ENCODE measurements at places on chromosomes 2 and 18.
A peak's percentile ranks its signal among the peaks of the same experiment; 100 is the strongest.

- no peak for DNase-seq
Measured at GRCh38 chr18:46939337-46939963, 22.0 kb downstream of the KATNAL2 start.

GRCh38 chr2:219637842-219638185 lies 10.4 kb downstream of the SLC4A3 start:
- no peak for DNase-seq

- no peak for DNase-seq
Measured at GRCh38 chr2:232280341-232280740, 98.2 kb upstream of the ALPP start.

DNA sequence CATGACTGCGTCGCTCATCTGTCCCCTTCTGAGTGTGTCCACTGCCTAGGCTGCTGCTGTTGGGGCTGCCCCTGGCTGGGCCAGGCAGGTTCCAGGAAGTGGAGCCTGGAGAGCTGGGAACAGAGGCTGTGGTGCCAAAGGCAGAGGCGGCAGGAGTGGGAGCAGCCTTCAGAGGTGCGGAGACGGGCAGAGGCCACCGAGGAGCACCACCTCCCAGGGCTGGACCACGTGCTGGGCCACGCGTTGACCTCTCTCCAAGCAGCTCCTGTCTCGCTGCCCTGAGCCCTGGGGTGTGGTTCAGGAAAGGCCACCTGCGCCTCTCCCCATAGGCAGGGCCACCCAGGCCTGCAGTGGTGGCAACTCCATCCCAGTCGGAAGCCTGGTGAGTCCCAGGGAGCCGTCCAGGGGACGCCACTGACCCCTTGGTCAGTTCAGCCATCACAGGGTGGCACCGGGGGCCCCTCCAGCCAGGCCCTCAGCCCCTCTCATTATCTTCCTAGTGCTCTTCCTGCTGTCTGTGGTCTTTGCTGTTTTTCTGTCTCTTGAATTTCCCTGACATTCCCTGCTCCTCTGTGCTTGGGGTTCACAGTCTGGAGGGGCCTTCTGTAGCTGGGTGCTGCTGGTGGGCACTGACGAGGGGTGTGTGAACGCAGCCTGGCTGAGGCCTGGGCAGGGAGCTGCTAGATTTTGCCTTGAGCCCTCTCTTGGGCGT lies 122.8 kb upstream of the HS6ST1 start:
- no peak for DNase-seq

DNA sequence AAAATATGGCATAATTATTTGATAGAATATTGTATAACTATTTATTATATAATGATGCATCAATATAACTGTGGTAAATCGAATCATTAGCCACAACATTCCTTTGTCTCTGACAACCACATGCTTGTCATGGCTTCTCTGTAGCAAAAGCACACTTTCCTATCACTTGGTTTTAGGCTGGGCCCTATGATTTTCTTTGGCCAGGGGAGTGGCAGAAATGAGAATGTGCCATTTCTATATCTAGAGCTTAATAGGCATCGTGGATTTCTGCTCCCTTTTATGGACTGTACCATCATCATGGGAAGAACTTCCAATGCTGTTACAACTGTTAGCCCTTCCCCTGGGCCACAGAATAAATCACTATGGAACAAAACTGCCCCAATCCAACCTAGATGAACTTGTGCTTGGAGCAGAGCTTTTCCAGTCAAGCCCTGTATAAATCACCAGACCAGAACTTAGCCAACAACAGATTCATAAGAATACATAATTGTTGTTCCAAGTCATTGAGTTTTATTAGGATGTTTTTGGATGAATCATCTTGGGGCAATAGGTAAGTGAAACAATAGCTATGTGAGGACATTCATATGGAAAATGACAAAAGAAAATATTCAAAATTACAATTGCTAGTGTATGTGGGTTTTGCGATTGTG lies 715.8 kb downstream of the ERBB4 start:
- no peak for DNase-seq

GRCh38 chr2:234514873-234515638 lies 18.2 kb upstream of the ARL4C start:
- DNase-seq = no peak

GRCh38 chr2:51918113-51918512 lies 886.2 kb upstream of the NRXN1 start:
- DNase-seq = no peak

DNA sequence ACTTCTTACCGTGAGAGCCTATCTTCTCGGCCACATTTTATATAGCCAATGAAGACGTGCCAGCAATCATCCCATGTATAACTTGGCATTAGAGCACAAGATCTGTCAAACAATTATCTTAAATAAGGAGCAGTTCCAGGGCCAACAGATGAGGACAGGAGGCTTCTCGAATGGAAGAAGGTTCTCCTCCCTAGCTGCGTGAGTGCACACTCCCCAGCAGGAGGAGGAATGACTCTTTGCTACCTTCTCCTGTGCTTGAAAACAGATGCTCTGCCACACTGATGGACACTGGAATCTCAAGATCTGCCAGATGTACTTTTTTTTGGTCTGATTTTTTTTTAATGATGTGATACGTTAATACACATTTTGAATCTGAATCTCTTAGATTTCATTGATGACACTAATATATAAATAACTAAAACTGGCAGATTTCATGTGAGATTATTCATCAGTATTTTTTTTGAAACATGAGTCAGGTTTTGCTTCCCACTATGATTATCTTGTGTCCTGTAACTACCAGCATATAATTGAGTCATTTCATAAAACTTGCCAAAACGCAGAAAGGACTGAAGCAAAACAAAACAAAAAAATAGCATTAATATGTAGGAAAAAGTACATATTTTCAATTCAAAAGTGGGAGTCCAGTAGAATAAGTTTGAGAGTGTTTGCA lies 626 bp upstream of the VIT start:
- DNase-seq = no peak

DNA sequence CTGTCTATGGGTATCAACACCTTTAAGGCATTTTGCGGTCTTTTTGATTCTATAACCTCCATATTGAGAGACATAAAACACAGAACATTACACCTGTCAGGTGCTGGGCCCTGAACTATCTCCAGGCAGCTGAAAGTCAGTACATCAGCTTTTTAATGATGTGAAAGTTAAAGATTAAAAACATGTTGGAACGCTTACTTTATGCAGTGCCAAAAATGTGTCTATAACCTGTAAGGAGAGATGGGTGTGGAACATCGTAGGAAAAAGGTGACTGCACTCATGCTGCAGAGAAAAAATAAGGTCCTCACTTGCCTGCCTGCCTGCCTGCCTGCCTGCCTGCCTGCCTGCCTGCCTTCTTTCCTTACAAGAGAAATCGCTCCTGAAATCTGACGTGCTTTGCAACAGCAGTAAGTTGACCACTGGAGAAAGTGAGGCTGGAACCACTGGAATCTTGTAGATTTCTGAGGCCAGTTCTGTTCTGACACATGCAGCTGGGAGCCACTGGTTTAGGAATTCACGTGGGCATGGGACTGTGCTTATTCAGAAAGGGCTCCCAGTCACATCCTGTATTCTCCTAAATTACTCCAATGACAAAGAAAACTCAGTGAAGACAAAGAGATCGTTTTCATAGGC lies 34.1 kb downstream of the BCL11A start:
- DNase-seq = no peak

GRCh38 chr2:134773759-134774742 lies 55.3 kb upstream of the TMEM163 start:
- DNase-seq = no peak

DNA sequence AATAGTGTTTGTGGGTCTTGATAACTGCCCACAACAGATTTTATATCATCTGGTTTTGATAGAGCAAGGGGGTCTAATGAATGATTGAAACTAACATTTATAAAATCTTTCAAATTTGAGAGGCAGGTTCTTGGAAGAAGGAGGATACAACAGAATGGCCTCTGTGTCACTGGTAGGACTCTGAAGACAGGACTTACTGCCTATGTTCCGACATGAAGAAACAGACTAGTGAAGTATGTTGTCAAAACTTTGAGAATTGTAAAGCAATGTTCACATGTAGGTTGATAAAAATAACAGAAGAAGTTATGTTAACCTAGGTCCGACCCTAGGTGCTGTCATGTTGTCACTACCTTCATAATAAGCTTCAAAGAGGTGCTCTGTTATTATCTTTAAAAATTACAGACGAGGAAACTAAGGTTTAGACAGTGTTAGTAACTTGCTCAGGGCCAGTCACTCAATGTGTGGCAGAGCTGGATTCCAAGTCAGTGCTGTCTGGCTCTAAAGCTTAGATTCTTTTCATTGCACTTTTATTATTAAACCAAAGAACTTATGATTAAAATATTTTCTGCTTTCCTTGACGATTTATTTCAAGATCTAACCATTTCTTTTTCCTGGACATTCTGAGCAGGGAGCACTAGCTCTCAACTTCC lies 146.2 kb downstream of the RPIA start:
- no peak for DNase-seq

GRCh38 chr2:178328037-178328436 lies 122.9 kb downstream of the PRKRA start:
- DNase-seq = no peak

- DNase-seq = no peak
Measured at GRCh38 chr2:207571370-207571769, 41.6 kb downstream of the CREB1 start.

DNA sequence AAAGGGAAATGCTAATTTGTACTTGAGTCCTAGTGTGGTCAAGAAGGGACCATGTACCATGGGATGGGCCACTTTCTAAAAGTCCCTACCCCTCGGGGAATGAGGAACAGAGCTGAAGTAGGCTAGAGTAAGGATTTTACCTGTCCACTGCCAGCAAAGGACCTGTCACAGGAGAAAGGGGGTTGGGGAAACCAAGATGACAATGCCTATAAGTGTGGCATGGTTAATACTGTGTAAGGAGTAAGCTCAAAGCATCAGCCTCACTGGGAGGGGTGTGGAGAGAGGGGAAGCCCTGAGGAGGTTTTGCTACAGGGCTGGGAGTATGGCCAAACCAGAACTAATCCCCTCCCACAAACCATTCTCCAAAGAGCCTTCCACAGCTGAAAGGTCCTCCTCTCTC lies 15.8 kb downstream of the GKN2 start:
- DNase-seq = no peak

DNA sequence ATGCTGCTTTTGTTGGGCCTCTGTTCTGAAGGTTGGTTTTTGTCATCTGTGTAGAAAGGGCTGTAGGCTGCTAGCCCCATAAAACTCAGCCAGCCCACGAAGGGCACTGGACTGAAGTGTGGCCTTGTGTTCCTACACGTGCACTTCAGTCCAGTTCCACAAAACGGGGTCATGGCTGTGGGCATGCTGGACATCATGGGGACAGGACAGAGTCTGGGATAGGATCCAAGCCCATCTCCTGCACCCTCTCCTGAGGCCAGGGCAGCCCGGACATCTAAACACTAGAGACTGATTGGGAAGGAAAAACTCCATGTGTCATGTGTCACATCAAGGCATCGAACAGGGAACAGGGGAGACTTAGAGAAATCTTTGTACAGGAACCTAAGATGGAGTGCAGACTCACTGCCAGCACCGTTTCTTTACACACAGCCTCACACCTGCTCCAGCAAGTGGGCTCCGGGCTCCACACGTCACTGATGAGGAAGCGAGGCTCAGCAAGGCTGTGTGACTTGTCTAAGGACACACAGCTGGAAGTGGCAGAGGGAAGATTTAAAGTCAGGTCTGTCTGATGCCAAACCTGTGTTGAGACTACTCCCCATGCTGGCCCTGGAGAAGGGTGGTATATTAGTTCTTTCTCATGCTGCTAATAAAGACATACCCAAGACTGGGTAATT lies 74.8 kb upstream of the BCL2L11 start:
- DNase-seq = no peak

- DNase-seq = no peak
Measured at GRCh38 chr2:100771125-100771524, 48.8 kb upstream of the NPAS2 start.

GRCh38 chr2:233329489-233330135 lies 22.0 kb downstream of the SAG start:
- peak; percentile 53 for DNase-seq

DNA sequence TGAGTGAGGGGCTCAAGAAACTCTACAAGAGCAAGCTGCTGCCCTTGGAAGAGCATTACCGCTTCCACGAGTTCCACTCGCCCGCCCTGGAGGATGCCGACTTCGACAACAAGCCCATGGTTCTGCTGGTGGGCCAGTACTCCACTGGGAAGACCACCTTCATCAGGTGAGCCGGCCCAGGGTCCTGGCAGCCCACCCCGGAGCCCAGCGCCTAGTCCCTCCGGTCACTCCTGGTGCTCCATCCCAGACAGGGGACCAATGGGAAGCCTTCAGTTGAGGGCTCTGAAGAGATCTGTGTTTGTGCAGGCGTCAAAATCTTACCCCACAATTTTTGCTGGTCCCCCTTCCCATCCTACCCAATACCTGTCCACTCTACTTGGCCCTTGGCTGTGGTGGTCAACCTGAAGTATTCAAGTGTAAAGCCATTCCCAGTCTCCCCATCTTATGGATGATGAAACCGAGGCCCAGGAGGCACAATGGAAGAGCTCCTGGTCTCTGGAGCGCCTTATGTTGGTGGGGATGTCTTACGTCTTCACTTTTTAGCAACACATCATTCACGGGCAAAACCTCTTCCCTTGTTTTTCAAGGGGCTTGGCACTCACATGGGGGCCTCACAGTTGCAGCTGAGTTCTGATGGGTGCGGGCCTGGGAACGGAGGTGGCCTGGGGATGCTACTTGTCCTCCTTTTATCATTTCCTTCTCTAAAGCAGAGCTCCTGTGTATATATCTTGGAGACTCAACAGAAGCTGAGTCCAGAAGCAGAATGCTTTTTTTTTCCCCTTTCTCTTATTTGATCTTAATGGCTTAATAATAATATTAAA lies 941 bp downstream of the EHD3 start:
- no peak for DNase-seq

GRCh38 chr2:186573531-186573930 lies 16.3 kb upstream of the ITGAV start:
- no peak for DNase-seq

DNA sequence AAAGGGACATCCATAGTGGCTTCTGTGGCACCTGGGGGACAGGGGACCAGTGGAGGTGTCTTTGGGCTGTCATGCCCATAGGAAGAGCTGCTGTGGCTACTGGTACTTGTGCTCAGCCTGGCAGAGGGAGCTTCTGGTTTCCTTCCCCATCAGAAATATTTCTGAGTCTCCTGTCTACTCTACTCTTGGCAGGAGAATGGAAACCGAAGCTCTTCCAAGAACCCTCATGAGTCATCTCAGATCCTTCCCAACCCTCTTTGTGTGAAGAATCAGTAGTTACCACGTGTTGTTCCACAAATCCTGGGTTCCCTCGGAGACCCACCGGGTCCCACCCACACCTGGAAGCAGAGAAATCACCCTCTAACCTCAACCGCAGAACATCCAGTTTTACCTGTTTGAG lies 234.9 kb downstream of the FHOD3 start:
- no peak for DNase-seq

- DNase-seq = no peak
Measured at GRCh38 chr2:73063909-73064875, 7.3 kb downstream of the SFXN5 start.

DNA sequence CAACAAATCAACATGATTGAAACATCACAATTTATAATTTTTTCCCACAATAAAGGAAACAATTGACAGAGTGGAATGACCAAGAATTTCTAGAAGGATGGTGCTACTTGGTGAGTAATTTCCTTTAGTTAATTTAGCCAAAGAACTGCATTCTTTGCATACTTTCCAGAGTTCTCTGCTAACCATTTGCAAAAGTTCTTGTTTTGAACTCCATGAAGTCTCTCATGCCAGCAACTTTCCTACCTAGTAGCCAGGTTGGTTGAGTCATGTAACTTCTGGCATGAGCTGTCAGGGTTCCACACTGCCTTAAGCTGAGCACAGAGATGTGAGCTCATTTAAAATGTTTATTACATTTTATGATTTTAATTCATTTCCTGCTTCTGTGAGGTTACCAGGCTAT lies 539.6 kb downstream of the PID1 start:
- DNase-seq = no peak

All from NCI-H1092 (cell line).